Ovary (tissue), 10 donors: ENCODE measurements at places on chromosomes 2 and 18.

- no peak for DNase-seq
Measured at GRCh38 chr2:185316383-185316782, 422.2 kb upstream of the FSIP2 start.

- no peak for DNase-seq
Measured at GRCh38 chr2:88755836-88756235, 64.4 kb downstream of the RPIA start.

DNA sequence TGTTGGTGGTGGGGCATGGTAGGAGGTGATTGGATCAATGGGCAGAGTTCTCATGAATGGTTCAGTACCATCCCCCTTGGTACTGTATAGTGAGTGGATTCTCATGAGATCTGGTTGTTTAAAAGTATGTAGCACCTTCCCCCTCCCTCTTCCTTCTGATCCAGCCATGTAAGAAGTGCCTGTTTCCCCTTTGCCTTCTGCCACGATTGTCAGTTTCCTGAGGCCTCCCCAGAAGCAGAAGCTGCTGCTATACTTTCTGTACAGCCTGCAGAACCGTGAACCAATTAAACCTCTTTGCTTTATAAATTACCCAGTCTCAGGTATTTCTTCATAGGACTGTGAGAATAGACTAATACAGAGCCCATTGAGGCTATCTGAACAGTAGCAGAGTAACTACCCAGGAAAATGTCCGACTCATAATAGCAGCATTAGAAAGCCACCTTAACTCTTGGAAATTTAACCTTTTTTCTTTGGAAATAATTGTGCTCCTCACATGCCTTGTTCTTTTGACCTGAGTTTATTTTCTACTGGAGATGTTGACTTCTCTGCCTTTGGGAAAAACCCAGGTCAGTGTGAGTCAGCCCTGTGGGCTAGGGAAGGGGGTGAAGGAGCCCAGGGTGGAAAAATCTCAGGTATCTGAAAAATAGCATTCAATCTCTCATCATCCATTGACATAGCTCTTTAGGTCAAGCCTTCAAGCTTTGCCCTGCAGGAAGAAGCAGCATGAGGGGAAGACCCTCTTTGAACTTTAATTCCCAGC lies 18.1 kb downstream of the CYP1B1 start:
- no peak for DNase-seq

- DNase-seq: no peak
Measured at GRCh38 chr2:69771461-69771860, 29.5 kb downstream of the ANXA4 start.

DNA sequence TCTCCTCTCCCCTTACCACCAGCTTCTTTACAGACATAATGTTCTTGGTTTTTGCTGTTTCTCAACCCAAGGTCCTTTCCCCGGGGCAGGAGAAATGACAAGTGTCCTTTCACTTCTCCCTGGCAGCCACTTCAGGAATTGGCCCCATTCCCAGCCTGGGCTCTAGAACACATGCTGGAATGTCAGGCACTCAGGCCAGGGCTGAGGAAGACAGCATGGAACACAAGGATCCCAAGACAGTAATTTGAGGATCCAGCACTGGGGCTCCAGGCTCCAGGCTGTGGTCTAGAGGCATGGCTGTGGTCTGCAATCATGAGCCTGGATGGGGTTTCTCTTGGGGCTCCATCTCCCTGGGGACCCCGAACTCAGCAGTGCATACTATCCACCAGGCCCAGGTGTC lies 201.4 kb downstream of the CELF4 start:
- no peak for DNase-seq

- no peak for DNase-seq
Measured at GRCh38 chr2:46461709-46462171, 17.6 kb upstream of the TMEM247 start.

DNA sequence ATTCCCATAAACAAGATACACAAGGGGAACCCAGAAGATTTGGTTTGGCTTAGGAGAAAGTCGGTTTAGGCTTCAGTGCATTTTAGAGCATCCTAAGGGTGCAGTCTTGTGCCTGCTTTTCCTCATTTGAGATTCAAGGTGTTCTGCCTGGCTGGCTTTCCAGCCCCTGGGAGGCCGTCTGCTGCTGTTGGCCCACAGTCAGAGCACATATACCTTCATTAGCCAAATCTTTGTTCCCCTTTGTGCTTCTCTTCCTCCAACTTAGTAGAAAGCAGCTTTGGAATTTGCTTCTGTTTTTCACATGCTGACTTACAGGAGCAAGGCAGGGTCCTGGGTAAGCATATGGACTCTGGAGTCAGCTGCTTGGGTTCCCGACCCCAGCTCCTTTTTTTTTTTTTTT lies 477.1 kb upstream of the TCF4 start:
- DNase-seq: no peak

DNA sequence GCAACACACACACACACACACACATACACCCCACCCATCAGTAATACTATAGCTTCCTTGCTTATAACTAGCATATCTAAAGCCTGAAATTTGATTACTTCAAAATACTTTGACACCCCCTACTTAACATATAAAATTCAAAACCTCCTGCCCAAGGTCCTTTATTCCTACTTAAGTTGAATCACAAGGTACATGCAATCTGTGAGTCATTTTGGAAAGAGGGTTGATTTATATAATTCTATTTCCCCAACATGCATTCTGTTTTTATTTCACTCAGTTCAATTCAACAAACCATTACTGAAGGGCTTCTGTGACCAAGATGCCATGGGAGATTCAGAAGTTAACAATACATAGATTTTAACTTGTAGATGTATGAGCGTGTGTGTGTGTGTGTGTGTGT lies 420.7 kb downstream of the METTL4 start:
- no peak for DNase-seq

DNA sequence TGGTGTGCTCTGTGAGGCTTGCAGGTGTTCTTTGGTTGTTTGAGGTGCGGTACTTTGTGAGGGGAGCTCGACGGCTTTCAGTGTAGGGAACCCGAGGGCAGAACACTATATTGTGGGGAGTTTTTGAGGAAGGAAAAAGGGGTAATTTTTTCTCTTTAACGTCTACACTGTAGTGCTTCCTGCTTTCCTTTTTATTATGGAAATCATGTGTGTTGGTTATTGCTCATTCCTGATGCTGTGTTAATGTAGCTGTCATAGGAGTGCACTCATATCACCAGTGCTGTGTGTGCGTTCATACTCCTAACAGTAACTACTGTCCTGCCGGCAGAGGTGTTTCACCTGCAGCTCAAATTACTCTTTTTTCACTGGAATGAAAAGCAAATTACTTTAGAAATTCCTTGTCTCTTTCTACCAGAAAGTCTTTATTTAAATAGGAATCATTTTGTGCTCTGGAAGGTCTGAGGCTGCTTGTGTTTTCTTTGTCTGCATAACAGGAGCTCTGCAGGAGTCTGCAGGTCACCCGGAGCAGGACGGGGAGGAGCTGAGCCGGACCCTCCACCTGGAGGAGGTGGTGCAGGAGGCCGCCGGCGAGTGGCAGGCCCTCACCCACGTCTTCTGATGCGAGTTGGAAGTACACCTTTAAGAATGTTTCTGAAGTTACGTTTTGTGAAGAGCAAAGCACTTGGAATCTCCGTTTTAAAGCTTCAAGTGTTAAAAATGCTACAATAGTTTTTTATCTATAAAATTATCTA lies 145.5 kb downstream of the ZNF236 start:
- DNase-seq: no peak

DNA sequence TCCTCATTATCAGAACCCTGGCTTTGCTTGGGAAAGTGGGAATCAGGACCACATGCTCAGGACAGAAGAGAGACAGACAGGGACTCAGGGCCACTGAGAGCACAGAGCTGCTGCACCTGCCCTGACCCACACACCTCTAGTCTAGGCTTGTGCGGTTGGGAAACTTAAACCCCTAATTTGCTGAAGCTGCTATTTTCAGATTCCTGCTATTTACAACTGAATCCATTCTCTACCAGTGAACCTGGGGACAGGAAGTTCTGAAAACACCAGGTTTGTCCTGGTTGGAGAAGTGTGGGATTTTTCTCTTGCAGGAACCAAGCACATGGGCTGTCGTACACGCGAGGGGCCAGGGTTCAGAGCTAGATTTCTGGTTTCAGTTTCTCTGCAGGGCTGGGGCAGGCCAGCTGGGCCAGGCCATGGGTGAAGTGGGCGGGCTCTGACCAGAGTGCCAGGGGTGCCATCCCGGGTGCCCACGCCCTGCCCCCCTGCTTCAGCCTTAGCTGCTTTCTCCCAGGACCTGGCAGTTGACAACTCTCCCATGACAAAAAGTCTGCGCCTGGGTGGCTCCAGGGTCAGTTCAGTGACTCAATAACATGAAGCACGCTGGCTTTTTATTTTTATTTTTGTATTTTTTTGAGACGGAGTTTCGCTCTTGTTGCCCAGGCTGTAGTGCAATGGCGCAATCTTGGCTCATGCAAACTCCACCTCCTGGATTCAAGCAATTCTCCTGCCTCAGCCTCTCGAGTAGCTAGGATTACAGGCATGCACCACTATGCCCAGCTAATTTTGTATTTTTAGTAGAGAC lies 51.3 kb upstream of the SLC1A4 start:
- no peak for DNase-seq

DNA sequence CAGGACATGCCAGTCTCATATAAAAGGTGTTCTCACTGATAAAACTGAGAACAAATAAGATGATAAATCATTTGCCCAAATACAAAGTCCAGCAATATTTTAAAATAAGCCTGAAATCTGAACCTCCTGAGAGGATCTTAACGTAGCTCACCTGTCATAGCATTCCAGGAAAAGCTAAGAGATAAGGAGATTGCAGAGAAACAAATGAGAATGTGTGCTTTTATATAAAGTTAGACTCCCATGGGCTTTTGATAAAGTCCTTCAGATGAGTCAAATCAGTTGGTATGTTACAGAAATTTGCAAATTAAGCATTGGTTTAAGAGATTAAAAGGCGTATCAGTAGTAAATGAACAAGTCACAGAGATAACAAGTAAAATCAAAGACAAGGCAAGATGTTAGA lies 452.9 kb upstream of the CHAC2 start:
- no peak for DNase-seq

DNA sequence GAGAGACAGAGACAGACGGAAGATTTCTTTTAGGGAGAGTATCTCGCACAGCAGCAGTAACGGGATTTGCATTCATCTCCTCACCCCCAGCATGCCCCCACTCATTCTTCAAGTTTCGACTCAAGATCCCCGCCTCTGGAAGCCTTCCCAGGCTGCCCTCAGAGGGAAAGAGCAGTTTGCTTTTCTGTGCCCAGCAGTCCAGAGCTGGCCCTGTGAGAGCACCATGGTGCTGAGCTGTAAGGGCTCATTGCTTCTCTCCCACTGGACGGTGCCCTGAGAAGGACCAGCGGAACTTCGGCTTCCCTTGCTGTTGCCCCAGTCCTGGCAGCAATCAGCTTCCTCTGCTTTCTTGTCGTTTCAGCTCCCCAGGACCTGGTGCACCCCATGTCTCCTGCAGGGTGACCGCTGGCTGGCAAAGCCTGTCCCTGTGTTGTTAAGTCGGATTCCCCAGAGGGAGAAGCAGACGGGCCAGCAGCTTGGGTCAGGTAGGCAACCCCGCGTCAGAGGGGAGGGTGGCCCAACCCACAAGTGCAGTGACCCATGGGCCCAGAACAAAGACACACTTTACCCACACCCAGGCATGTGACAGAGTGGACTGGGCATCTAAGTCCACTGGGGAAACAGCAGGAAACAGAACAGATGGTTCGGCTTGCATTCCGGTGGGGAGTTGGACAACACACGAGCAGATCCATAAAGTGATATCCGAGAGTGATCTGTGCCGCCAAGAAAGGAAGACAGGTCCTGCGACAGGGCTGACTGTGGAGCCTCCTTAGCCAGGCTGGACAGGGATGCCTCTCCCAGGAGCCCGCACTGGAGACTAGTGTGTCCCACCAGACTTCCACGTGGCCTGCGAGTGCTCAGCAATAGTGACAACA lies 36.6 kb downstream of the TMEM177 start:
- no peak for DNase-seq

GRCh38 chr2:145324748-145325147 lies 804.8 kb upstream of the ZEB2 start:
- no peak for DNase-seq

DNA sequence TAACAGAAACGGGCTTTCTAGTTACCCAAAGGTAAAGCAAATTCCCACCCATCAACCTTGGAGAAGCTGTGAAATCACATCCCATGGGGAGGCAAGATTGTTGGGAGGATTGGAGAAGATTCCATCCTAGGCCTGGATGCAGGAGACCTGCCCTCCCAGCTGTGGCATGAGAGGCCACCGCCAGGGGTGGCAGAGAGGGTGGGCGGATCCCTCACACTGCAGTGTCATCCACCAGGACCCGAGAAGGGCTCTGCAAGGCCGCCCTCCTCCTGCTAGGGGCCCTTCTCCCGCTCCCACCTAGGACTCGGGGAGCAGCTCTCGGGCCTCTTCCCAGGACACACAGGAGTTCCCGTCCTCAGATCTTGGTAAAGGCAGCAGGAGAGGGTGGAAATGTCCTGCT lies 15.5 kb upstream of the ATG16L1 start:
- DNase-seq: no peak

GRCh38 chr2:154433010-154433409 lies 265.5 kb upstream of the KCNJ3 start:
- DNase-seq: no peak

GRCh38 chr18:36075862-36076587 lies 8.7 kb upstream of the RPRD1A start:
- no peak for DNase-seq

GRCh38 chr2:11123856-11124759 lies 31.2 kb upstream of the SLC66A3 start:
- DNase-seq: peak; percentile 67

DNA sequence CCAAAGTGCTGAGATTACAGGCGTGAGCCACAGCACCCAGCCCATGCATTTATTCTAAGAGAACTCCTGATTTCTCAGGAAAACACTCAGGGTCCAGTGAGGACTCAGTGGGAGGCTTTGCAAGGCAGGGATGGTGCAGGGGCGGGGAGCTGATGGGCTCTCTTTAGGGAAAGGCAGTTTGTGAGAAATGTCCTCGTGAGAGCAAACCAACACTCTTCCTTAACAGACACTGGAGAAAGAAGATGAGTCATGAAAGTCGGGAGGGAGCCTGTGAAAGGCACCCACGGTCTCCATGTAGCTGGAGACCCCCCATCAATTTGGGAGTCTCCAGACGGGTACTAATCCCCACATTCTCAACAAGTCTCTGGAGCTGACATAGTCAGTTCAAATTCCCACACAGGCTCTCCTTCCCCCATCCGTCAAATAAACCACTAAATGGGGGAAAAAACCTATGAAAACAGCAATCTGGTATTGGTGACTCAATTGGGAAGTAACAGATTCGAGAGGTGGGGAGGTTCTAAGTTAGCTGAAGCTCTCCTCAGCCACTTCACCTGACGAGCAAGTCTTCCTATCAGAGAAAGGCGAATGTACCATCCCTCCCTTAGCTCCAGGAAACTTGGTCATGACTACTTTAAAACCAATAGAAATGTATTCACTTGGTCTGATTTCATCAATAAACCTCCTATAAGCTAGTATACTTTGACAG lies 11.0 kb upstream of the CREG2 start:
- DNase-seq: no peak

GRCh38 chr18:33901894-33902512 lies 322.7 kb downstream of the NOL4 start:
- no peak for DNase-seq

GRCh38 chr2:8799004-8799403 lies 38.4 kb downstream of the KIDINS220 start:
- DNase-seq: no peak

GRCh38 chr2:197613509-197613987 lies 61.8 kb downstream of the RFTN2 start:
- DNase-seq: no peak
